ENCODE measurements at places on chromosomes 2 and 18. TPM values are rescaled to one million over a fixed set of nuclear protein-coding genes. Genes with fewer than 3 reads are reported as not detected.

NT5C1B gene
- total RNA-seq = not detected

IL1RN gene
- 0.16 TPM for total RNA-seq

LIMS3 gene
- 1.6 TPM for total RNA-seq

APCDD1 gene
- total RNA-seq = not detected

C2orf66 gene
- total RNA-seq = under 0.01 TPM

C2orf81 gene
- 1.4 TPM for total RNA-seq

OR6B2 gene
- total RNA-seq = not detected

AP1S3 gene
- total RNA-seq = 1.6 TPM

ALPP gene
- total RNA-seq = not detected

AFF3 gene
- 0.34 TPM for total RNA-seq

LINC00305 gene
- total RNA-seq = not detected

INPP4A gene
- 32.4 TPM for total RNA-seq

RAD51AP2 gene
- not detected for total RNA-seq

KCNIP3 gene
- total RNA-seq = 1.6 TPM

FOXI3 gene
- not detected for total RNA-seq

SERPINB4 gene
- not detected for total RNA-seq

PROKR1 gene
- not detected for total RNA-seq

GPR155 gene
- total RNA-seq = 1.7 TPM

OSR1 gene
- total RNA-seq = 9.7 TPM

UPP2 gene
- total RNA-seq = not detected

PMAIP1 gene
- 2.4 TPM for total RNA-seq

CPS1 gene
- 34.6 TPM for total RNA-seq

MTERF4 gene
- 58.6 TPM for total RNA-seq

MEP1B gene
- not detected for total RNA-seq

TEKT4 gene
- not detected for total RNA-seq

ABCG5 gene
- total RNA-seq = not detected

WIPF1 gene
- total RNA-seq = 5.2 TPM

GPBAR1 gene
- not detected for total RNA-seq

ARHGAP25 gene
- total RNA-seq = 0.47 TPM
